Tracheal epithelial cell (primary cell): ENCODE measurements at places on chromosomes 1 and 21. TPM values are rescaled to one million over a fixed set of nuclear protein-coding genes. Genes with fewer than 3 reads are reported as not detected.

OR2L3 gene
- total RNA-seq = not detected in 2 replicates

NMNAT2 gene
- under 0.01 and 0.21 TPM in 2 replicates for total RNA-seq

AADACL3 gene
- not detected in 2 replicates for total RNA-seq

CNKSR1 gene
- total RNA-seq = 14.7 and 23.9 TPM in 2 replicates

OR2T6 gene
- not detected in 2 replicates for total RNA-seq

ARHGAP29 gene
- total RNA-seq = 9.2 and 48.0 TPM in 2 replicates

PRAMEF8 gene
- not detected in 2 replicates for total RNA-seq

CTTNBP2NL gene
- total RNA-seq = 7.2 and 13.0 TPM in 2 replicates

SELP gene
- not detected in 2 replicates for total RNA-seq

OR2G6 gene
- total RNA-seq = not detected in 2 replicates

TNFSF18 gene
- total RNA-seq = 0.72 TPM in 1 of 2 replicates, not detected in the other

OR6P1 gene
- total RNA-seq = not detected in 2 replicates

RAVER2 gene
- 8.2 and 10.0 TPM in 2 replicates for total RNA-seq

CLCA4 gene
- 0.96 and 6.8 TPM in 2 replicates for total RNA-seq

KRTAP26-1 gene
- total RNA-seq = not detected in 2 replicates

SMPDL3B gene
- total RNA-seq = 1.1 and 8.2 TPM in 2 replicates

S100A7 gene
- 1.4 TPM in 1 of 2 replicates, not detected in the other for total RNA-seq

RNF19B gene
- total RNA-seq = 30.3 and 37.1 TPM in 2 replicates

DPT gene
- total RNA-seq = not detected in 2 replicates

ELAPOR1 gene
- total RNA-seq = under 0.01 and 0.24 TPM in 2 replicates

FCMR gene
- total RNA-seq = under 0.01 TPM in 1 of 2 replicates, not detected in the other

PRR9 gene
- total RNA-seq = not detected in 2 replicates

INAVA gene
- 38.4 and 55.7 TPM in 2 replicates for total RNA-seq

FCER1A gene
- not detected in 2 replicates for total RNA-seq

GPR37L1 gene
- under 0.01 TPM in 1 of 2 replicates, not detected in the other for total RNA-seq

CRYBG2 gene
- 36.9 and 51.1 TPM in 2 replicates for total RNA-seq

HES3 gene
- total RNA-seq = not detected in 2 replicates

CCDC17 gene
- total RNA-seq = 0.64 and 1.2 TPM in 2 replicates

OR2T10 gene
- not detected in 2 replicates for total RNA-seq

INKA2 gene
- total RNA-seq = 0.72 and 1.7 TPM in 2 replicates

SAMD11 gene
- 0.48 and 0.64 TPM in 2 replicates for total RNA-seq

KLHL12 gene
- total RNA-seq = 31.1 and 42.8 TPM in 2 replicates

TRIM62 gene
- 1.1 and 1.7 TPM in 2 replicates for total RNA-seq

DONSON gene
- total RNA-seq = 4.0 and 10.8 TPM in 2 replicates

FRRS1 gene
- 25.8 and 49.2 TPM in 2 replicates for total RNA-seq

PTGFRN gene
- total RNA-seq = 97.4 and 168 TPM in 2 replicates

LRRC53 gene
- total RNA-seq = not detected in 2 replicates

LCE3E gene
- 0.48 TPM in 1 of 2 replicates, not detected in the other for total RNA-seq

CYP4A11 gene
- total RNA-seq = not detected in 2 replicates

NUDT4B gene
- 4.6 and 9.0 TPM in 2 replicates for total RNA-seq

CFAP141 gene
- not detected in 2 replicates for total RNA-seq

COL8A2 gene
- 3.0 and 3.1 TPM in 2 replicates for total RNA-seq

RCC2 gene
- 123 and 158 TPM in 2 replicates for total RNA-seq

WNT3A gene
- total RNA-seq = under 0.01 TPM in 1 of 2 replicates, not detected in the other

LORICRIN gene
- not detected in 2 replicates for total RNA-seq

HSPG2 gene
- 70.1 and 95.4 TPM in 2 replicates for total RNA-seq
